MM.1S (cell line): ENCODE measurements at places on chromosomes 1 and 21.

DNA sequence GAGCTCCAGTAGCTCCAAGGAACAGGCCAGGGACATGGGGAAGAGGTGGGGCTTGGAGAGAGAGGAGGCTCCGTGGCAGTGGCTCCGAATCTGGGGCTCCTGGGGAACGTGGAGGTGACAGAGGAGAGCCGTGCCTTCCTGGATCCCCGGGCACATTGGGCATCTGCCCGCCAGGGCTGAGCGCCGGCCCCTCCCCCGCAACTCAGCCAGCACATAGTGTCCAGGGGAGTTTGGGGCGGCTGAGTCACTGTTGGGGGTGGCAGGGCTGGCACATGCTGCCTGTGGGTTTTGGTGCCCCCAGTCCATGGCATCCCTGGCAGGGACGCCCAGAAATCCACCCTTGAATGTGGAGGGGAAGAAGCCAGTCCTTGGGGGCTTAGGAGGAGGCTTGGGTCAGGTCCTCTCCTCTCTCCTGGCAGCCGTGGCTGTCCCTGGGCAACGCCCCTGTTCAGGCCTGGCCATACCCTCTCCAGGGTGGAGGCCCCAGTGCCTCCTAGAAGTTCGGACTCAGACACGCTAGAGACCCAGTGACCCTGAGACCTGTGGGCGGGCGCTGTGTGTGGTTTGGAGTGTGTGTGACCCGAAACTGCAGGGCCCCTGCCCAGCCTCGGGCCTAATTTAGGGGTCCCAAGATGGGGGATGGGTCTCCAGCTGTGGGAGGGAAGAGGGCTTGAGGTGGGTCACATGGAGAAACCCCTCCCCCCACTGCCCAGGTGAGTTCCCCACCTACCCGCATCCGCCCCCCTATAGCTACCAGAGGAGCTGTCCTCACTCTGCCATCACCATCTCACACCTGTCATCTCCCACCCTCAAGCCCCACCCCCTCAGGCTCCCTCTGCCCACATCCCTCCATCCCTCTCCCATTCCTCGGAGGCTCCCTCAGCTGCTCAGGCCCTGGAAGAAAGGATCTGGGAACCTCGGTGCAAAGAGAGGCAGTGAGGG, 1.6 kb downstream of the HSPB7 start:
- no peaks in the 10 kb centered on the region for H3K36me3 ChIP-seq
- H3K27ac ChIP-seq, result no peak overlapping the region
- peaks cover 55% of the 10 kb centered on the region for H3K27me3 ChIP-seq
- DNase-seq, result no peak
- peaks cover 5% of the 10 kb centered on the region; the same call in 1 of the 2 replicates for H3K4me1 ChIP-seq
- no peak overlapping the region for H3K4me3 ChIP-seq

- H3K4me1 ChIP-seq, result no peaks in the 10 kb centered on the region
- H3K27ac ChIP-seq, result no peak overlapping the region
- H3K36me3 ChIP-seq, result no peaks in the 10 kb centered on the region
- no peak overlapping the region for H3K4me3 ChIP-seq
- no peak for DNase-seq
Observed at GRCh38 chr1:119829625-119830024, 18.4 kb upstream of the REG4 start.

DNA sequence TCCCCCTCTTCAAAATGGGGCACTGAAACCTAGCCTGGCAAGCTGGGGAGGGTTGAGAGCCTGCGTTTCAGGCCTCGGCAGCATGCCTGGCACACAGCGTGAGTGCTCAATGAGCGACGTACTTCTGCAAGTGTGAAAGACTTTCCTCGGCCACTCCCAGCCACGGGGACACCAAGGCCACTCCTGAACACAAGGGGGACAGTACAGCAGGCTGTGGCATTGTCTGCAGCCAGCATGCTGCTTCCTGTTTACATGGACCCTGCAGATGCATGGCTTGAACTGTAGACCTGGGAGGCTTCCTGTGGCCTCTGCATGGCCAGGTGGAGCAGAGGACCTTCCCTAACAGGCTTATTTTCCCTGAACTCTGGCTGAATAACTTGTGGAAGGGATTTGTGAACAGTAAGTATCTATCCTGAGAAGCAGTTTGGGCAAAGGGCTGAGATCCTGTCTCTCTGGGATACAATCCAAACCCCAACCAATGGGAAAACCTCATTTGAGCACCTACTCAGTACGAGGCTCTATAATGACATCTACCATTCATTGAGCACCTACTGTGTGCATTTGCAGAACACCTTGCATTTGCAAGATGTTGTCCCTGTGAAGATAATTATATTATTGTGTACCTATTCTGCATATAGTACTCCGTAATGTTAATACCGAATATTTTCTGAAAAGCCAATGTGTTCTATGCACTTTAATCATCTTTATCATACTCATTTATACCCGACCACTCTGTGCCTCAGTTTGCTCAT, 9.9 kb upstream of the HSPG2 start:
- DNase-seq, result no peak
- H3K27me3 ChIP-seq, result no peaks in the 10 kb centered on the region; the same call in 1 of the 2 replicates

DNA sequence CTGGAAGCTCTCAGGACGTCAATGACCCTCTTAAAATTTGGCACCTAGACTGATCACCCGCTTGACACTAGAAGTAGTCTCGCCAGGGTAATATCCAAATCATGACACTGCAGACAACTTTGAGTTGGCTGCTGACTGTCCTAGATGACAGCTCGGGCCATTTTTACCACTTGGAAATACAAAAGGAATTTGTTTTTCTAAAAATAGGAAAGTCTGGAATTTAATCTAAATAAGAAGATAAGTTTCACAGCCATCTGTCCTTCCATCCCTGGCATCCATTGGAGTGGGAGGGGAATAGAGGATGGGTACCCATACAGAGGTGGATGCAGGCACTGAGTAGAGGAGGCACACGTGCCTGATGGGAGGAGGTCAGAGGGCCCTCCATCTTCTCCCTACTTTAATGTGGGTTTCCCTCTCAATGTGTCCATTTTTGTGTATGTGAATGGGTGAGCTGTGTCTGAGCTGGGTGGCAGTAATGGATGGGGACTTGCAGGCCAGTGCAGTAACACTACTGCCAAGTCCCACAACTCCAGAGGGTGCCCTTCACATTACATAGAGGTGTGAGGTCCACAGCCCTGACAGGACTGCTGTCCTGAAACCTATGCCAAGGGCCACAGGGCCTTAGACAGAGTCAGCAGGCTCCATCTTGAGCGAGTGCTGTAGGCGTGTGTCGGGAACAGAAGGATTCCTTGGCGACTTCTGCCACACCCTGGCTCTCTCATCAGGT, 104.8 kb upstream of the IPO9 start:
- H3K4me3 ChIP-seq, result no peak overlapping the region
- H3K4me1 ChIP-seq, result no peaks in the 10 kb centered on the region
- no peaks in the 10 kb centered on the region for H3K36me3 ChIP-seq
- no peak overlapping the region for H3K27ac ChIP-seq
- H3K27me3 ChIP-seq, result no peaks in the 10 kb centered on the region
- DNase-seq, result no peak

DNA sequence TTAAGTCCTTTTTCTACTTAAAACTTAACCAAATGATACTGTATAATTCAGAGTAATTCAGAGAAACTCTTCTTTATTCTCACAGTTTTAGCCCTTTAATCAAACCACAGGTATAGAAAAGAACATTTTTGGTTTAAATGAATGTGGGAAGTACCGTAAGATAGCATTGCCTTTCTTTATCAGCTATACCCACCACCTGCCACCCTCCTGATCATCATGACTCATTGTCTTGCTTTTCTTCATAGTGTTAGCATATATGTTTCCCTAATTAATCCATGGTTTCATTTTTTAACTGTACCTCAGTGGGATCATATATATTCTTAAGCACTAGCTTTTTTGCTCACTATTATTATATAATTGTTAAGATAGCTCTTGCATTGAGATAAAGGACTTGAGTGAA, 27.5 kb upstream of the ANGPTL1 start:
- H3K4me3 ChIP-seq, result no peak overlapping the region
- no peaks in the 10 kb centered on the region for H3K36me3 ChIP-seq
- H3K4me1 ChIP-seq, result 0 out of 2 replicates have a peak, but pooled peaks cover 4% of the 10 kb centered on the region
- H3K27me3 ChIP-seq, result no peaks in the 10 kb centered on the region
- no peak overlapping the region for H3K27ac ChIP-seq

GRCh38 chr1:28971980-28972771, 57.8 kb downstream of the EPB41 start:
- H3K27me3 ChIP-seq, result no peaks in the 10 kb centered on the region

DNA sequence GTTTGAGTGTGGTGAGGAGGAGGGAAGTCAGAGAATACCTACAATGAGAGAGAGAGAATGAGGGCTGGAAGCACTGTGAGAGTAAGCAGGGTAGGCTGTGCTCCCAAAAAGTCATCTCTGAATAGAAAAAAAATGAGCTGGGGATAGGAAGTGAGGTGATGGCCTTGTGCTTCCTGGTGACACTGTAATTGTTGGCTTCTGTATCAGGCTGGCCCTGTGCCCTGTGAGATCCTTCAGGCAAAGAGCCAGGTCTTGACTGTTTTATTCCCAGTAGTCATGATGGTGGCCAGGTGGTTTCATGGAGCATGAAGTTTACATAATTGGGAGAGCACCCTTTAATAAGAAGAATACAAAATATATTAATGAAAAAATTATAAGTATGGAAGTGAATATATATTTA, 20.4 kb upstream of the SPATA6 start:
- H3K36me3 ChIP-seq, result no peaks in the 10 kb centered on the region
- no peak overlapping the region for H3K27ac ChIP-seq
- no peaks in the 10 kb centered on the region for H3K27me3 ChIP-seq
- DNase-seq, result no peak
- no peaks in the 10 kb centered on the region for H3K4me1 ChIP-seq
